ENCODE measurements at places on chromosomes 12 and 14.

GRCh38 chr14:72303930-72304329 is 371.7 kb downstream of the RGS6 start:
- DNase-seq = no peak

DNA sequence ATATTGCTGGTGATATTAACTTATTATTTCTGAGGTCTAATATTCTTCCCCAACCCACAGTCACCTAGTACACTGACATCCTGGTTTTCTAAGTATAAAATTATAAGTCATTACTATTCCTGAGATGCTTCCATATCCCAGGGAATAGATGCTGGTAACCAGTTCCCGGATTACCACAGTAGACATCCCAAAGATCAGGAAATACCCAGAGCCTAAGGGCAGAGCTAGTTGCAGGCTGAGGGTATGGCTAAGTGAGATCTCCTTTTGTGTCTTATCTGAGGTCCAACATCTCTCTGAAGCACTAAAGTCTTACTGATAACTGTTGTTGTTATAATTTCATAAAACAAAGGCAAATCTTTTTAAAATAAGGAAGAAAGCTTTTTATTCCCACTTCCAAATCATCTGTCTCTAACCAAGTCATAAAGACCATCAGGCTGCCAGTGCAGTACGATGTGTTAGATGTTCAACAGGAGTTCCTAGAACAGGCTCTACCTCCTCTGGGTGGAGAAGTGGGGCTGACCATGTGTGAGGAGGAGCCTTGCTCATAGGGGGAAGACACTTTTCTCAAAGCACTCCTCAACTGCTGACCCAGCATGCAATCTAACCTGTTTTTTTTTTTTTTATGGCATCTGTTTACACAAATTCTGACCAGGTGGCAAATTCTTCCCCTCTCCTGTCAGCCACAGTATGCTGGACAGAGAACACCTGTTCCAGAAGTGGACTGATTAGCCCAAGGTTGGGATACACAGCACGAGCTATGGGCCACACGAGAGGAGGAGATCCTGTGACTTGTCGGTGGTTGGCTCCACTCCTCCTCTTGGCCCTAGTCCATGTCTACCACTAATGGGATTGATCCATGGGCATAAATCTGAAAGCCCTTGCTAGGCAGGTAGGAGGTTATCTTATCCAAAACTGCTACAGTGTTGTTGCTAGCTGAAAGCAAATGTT is 16.1 kb upstream of the GRIP1 start:
- no peak for DNase-seq

GRCh38 chr14:101174522-101174838 is 271.0 kb upstream of the RTL1 start:
- DNase-seq = no peak

DNA sequence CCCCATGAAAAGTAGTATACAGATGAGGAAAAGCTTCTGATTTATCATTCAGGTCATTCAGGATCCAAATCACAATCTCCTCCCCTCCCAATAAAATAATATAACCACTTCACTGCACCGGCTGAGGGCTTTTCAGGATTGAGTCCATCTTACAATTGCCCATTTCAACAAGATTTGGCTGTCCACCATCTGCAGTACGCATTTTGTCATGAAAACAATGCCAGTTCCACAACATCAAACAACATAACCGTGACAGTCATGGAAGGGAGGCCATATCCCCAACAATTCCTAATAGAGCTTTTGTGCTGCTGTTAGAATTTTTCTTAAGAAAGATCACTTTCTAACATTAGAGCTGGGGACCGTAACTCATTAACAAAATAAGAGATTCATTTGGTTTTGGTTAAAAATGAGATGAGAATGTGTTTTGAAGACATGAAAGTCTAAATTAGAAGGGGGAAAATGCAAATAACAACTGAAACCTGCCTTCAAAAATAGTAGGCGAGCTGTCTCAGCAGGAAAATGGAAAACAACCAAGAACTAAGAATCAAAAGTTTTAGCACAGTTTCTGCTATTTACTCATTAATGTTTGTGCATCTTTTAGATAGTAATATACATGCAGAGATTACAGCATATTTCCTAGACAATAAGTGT is 38.3 kb upstream of the TMTC2 start:
- no peak for DNase-seq

GRCh38 chr14:24092110-24092504 is 2.0 kb upstream of the PCK2 start:
- no peak for DNase-seq

DNA sequence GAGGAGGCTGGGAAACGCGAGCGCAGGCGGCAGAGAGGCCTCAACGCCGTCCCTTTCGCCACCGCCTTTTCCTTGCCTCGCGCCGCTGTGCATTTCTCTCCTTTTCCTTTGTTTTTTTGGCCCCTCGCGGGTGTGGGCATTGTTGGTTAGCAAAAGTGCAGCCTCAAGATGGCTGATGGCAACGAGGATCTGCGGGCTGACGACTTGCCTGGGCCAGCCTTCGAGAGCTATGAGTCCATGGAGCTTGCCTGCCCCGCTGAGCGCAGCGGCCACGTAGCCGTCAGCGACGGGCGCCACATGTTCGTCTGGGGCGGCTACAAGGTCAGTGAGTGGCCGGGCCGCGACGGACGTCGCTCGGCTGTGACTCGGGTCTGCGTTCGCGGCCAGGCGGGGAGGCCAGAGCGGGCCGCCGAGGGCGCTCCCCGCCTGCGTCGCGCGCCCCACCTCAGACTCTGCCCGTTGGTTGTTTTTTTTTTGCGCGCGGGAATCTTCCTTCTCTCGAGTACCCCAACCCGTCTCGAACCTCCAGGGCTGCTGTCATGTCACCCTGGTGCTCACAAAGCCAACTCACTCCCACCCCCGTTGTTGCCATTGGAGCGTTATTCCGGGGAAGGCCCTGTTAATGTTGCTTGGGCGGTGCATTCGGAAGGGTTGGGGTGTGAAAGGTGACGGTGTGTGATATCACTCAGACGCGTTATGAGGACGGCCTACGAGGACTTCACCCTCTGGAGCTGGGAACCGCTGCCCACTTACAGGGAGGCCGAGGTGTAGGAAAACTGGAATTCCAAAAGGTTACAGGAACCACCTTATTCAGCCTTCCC is 558 bp downstream of the KLHDC2 start:
- peak; percentile 83 for DNase-seq

GRCh38 chr12:56900583-56900982 is 33.6 kb downstream of the SDR9C7 start:
- no peak for DNase-seq

DNA sequence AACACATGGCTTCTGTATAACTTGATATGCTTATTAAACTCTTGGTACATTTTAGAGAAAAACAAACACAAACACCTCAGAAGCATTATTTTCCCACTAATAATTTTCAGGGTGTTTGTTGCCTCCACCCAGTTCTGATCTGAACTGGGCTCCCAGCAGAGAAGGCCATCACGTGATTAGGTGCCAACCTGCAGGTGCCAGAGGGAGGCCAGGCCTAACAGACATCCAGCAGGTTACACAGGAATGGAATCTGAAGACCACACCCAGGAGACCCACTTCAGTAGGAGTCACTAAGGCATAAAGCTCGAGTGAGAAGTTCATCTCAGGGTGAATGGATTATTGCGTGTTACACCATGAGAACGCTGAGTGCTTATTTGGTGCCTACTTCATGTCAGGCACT is 8.9 kb downstream of the SLC6A12 start:
- DNase-seq = no peak

- DNase-seq = no peak
Measured at GRCh38 chr12:25818596-25819390, 139.7 kb upstream of the RASSF8 start.

GRCh38 chr12:55019784-55020183 is at the start of gene NEUROD4:
Gene NEUROD4, plus strand, starts transcription at chr12:55019974. Its CDS starts 6,466 bp downstream, at chr12:55026440.
- peak; percentile 13 for DNase-seq

DNA sequence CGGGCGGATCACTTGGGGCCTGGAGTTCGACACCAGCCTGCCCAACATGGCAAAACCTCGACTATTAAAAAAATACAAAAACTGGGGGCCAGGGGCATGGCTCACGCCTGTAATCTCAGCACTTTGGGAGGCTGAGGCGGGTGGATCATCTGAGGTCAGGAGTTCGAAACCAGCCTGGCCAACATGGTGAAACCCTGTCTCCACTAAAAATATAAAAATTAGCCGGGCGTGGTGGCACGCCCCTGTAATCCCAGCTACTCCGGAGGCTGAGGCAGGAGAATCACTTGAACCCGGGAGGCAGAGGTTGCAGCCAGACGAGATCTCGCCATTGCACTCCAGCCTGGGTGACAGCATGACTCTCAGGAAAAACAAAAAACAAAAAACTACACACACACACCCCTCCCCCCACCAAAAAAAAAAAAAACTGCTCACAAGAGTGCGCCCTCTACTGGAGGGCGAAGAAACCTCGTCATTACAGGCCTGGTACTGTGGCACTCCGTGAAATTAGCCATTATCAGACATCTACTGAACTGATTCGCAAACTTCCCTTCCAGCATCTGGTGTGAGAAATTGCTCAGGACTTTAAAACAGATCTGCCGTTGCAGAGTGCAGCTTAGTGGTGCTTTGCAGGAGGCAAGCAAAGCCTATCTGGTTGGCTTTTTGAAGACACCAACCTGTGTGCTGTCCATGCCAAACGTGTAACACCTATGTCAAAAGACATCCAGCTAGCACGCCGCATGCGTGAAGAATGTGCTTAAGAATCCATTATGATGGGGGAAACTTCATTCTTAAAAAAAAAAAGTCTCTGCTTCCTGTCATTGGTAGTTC is 7.7 kb downstream of the PPP1R3E start:
- DNase-seq = peak; percentile 61

DNA sequence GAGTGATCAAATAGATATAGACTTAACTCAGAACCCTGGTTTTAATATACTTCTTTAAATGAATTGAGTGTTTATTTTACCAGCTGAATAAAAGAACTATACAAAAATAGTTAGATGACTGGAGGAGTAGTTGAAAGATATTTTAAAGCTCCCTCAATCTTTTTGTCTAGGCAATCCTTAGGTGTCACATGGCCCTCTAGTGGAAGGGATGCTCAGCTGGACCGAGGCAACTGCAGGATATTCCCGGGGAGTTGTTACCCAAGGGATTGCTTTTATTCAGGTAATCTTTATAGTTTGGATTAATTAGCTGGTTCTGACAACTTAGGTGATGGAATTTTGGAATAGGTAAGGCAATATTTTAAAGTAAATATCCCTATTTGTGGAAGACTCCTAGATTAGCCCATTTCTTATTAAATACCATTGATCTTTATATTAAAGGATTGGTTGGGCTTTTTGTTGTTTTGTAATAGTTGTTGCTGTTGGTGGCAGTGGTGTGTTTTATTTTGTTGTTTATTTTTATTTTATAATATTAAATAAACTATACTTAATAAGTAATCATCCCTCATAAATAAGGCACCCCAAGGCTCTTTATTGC is 57.1 kb downstream of the ZDHHC17 start:
- no peak for DNase-seq

GRCh38 chr12:23564451-23565152 is 384.9 kb downstream of the SOX5 start:
- DNase-seq = no peak

DNA sequence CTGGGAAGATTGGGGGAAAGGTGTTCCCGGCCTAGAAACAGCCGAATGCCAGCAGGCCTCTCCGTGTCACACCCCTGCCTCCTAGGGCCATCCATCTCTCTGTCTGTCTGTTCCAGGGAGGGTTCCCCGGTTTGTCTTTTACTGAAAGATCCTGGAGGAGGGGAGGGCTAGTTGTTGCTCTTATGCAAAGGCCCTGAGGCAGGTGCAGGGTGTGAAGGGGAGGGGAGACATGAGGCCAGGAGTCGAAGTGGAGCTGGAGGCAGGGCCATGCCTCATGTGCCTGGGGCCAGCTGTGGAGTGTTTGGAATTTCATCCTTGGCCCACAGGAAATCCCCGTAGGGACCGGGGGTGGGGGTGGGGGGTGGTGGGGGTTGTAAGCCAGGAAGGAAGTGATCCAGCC is 8.7 kb upstream of the RCOR1 start:
- DNase-seq = no peak

DNA sequence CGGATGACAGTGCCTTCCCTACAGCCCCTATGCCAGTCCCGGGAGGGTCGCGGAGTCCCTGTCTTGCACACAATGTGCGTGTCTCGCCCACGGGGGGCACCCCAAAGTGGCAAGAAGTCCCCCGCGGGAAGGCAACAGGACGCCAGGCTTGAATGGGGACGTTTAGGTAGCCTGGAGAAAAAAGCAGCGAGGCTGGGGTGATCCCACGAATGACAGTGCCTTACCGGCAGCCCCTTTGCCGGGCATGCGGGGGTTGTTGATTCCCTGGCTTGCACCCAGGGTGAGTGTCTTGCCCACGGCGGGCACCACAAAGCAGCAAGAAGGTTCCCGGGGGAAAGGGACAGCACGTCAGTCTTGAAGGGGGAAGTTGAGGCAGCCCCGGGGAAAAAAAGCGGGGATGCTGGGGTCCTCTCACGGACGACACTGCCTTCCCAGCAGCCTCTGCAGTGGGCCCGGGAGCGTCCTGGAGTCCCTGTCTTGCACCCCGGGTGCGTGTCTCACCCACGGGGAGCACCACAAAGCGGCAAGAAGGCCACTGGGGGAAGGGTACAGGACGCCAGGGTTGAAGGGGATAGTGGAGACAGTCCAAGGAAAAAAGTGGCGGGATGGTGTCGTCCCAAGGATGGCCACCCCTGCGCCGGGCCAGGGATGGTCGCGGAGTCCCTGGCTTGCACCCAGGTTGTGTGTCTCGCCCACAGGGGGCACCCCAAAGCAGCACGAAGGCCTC is 156.8 kb upstream of the ALG10B start:
- DNase-seq = no peak

DNA sequence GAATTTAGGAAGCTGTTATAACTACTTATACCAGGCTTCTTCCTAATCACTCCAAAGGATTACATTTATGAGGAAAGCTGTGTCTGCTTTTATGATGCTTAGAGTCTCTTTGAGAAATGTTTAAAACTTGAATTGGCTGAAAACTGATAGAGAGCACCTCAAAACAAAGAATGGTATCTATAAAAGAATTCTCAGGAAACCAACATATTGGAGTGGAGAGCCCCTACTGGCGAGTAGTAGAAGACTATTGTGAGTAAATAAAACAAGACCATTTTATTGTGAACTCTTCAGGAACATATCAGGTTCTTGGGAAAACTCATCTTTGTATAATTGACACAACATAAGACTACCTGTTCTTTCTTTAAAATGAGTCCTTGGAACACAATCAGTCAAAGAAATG is 578.6 kb downstream of the RERGL start:
- DNase-seq = no peak

- DNase-seq = no peak
Measured at GRCh38 chr12:33710548-33710947, 270.9 kb upstream of the SYT10 start.

DNA sequence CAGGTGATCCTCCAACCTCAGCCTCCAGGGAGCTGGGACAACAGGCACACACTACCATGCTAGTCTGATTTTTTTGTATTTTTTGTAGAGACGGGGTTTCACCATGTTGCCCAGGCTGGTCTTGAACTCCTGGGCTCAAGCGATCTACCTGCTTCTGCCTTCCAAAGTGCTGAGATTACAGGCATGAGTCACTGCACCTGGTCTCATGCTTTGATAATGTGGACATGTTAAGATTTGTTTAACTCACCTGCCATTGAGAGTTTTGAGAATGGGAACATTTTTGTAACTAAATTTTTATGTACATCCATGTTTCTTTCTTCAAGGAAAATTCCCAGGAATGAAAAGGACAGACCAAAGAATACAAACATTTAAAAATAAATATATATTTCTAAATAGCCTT is 121.2 kb downstream of the MIPOL1 start:
- DNase-seq = no peak

GRCh38 chr14:101254805-101255764 is 306.2 kb upstream of the DIO3 start:
- no peak for DNase-seq

- no peak for DNase-seq
Measured at GRCh38 chr12:12272869-12273268, 6.0 kb upstream of the LRP6 start.

Measured in activated T-cell treated with anti-CD3 and anti-CD28 coated beads, Interleukin-2, amount 50 U/mL, for 72 hours (primary cell).